ENCODE measurements at places on chromosomes 5 and 9.

- DNase-seq, result no peak
These were observed 111.8 kb downstream of the WDR70 start for GRCh38 chr5:37490931-37491330.

- no peak for DNase-seq
These were observed 310.0 kb downstream of the KIAA0825 start for GRCh38 chr5:94308442-94308841.

GRCh38 chr9:22463205-22463604 is 16.6 kb downstream of the DMRTA1 start:
- DNase-seq, result no peak

DNA sequence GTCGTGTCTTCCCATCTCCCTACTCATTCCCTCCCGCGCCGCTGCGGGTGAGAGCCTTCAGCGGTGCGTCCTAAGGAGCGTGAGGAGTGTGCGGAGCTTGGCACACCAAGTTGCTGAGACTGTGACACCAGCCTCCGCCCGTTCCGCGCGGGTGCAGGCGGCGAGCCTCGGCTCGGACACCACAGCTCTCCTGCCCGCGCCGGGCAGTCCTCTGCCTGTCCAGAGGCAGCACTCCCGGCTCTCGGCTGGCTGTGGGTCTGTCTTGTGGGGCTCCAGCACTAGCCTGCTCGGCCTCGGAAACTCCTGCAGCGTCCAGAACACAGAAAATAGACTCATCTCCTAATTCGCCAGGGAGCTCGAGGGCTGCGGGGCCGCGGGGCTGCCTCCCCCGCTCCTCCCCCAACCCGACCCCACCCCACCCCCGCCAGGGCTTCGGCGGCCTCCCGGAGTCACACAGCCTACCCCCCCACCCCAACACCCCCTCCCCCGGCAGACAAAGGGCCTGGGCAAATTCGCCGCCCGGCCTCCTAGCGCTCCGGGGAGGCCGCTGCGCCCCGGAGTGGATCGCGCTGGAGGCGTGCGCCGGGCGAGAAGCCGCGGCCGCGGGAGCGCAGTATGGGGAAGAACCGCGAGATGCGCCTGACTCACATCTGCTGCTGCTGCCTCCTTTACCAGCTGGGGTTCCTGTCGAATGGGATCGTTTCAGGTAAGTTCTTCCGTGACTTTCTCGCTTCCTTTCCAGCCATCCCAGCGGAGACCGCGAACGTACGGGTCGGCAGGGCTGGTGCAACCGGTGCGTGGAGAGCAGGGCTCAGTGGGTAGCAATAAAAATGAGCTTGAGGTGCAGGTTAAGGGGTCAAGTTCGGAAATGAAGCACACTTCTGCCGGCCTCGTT is at the start of gene ADAMTS19:
Gene ADAMTS19 (plus strand): TSS at position 522 of the 895 bp plus-strand sequence. CDS start 94 bp downstream, at position 616.
- DNase-seq, result no peak

- DNase-seq, result no peak
These were observed 41.6 kb downstream of the GABBR2 start for GRCh38 chr9:98667005-98667640.

DNA sequence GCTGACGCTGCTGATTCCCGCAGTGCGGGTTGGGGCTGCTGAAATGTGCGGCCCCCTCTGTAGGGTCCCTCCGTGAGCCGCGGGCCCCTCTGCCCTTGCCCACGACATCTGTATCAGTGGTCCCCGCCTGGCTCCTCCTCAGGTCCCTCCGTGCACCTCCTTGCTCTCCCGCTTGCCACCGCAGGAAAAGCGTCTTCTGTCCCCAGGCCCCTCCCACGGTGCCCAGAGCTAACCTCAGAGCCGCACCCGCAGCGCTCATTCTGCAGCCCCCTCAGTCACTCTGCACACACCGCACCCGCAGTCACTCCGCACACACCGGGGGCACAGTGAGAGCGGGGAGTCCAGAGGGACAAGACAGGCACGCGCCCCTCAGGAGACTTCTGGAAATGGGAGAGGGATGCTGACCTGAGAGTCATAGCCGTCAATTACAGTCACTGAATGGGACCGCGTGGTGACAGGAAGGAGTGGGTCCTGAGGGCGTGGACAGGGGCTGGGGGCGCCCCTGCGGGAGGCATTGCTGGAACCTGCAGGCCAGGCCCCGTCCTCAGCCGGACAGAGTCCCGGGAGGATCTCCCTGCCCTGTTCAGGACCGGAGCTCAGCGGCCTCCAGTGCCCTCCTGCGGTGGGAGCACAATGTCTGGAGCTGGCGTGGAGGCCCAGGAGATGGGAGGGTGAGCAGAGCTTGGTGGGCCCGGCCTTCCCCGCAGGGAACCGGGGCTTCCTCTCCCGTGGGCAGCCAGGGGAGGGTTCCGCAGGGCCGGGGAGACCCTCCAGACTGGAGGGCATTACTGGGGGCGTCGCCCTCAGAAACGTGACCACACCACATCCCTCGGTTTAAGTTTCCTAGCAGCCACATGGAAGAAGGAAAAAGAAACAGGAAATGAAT is 66.1 kb upstream of the CTSL start:
- DNase-seq, result no peak

- no peak for DNase-seq
These were observed 25.6 kb downstream of the GLDC start for GRCh38 chr9:6619909-6620308.

- no peak for DNase-seq
These were observed 102.5 kb downstream of the ST8SIA4 start for GRCh38 chr5:100800562-100800961.

DNA sequence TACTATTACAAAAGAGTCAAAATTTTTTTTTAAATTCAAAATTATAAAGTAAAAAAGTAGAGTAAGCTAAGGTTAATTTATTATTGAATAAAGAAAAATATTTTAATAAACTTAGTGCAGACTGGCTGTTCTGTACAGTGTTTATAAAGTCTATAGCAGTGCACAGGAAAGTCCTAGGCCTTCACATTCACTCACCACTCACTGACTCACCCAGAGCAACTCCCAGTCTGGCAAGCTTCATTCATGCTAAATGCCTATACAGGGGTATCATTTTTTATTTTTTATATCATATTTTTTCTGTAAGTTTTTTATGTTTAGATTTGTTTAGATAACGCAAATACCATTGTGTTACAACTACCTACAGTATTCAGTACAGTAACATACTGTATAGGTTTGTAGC is 700.7 kb upstream of the GRAMD2B start:
- DNase-seq, result no peak

- DNase-seq, result no peak
These were observed 130.1 kb downstream of the SIL1 start for GRCh38 chr5:139068060-139068459.

Measured in stimulated activated CD4-positive, alpha-beta T cell treated with anti-CD3 and anti-CD28 coated beads, Interleukin-4, amount 100 ng/mL, for 4 hours (primary cell).